Left renal cortex interstitium (tissue), 4 donors: ENCODE measurements at places on chromosomes 3 and 15.

DNA sequence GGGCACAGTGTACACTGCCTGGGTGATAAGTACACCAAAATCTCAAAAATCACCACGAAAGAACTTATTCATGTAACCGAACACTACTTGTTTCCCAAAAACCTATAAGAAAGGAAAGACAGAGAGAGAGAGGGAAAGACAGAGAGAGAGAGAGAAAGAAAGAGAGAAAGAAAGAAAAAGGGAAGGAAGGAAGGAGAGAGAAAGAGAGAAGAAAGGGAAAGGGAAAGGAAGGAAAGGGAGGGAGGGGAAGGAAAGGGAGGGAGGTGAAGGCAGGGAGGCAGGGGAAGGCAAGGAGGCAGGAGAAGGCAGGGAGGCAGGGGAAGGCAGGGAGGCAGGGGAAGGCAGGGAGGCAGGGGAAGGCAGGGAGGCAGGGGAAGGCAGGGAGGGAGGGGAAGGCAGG, 48.2 kb downstream of the ANXA2 start:
- DNase-seq = no peak

DNA sequence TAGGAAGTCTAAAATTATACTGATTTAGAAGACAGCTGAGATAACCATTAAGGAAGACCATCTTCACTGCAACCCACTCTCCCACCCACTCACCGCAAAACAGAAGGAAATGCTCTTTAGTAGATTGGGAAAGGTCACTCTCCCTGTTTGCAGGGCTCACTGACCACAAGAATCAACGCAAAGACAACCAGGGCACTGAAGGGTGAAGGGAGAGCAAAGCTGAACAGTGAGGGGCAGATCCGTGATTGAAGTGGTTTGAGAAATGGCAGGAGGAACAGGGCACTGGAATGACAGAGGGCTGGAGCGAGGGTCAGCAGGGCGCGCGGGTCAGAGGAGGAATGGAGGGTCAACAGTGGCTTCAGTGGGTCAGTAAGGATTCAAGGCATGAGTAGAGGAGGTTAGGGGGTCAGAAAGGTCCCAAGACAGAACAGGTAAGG, 520 bp downstream of the MESD start:
- no peak for DNase-seq

- no peak for DNase-seq
Measured at GRCh38 chr3:193187070-193187722, 53.8 kb upstream of the PLAAT1 start.

GRCh38 chr3:57893668-57894067, 114.6 kb upstream of the FLNB start:
- DNase-seq = no peak

DNA sequence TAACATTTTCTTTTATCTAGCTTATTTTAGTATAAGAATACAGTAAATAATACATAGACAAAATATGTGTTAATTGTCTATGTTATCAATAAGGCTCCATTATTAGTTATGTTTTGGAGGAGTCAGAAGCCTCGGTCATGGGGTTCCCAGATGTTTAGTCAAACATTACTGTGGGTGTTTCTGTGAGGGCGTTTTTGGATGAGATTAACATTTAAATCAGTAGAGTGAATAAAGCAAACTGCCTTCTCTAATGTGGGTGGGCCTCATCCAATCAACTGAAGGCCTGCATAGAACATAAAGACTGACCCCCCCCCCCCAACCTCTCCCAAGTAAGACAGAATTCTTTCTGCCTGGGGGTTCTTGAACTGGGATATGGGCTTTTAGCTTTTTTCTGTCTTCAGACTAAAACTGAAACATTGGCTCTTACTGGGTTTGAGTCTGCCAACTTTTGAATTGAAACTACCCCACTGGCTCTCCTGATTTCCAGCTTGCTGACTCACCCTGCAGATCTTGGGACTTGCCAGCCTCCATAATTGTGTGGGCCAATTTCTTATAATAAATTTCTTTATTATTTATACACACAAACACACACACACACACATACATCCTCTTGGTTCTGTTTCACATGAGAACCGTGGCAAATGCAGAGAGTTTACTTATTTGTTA, 192.0 kb downstream of the TPRG1 start:
- no peak for DNase-seq
